NCI-H2081 (cell line): ENCODE measurements at places on chromosomes 6 and 20.

DNA sequence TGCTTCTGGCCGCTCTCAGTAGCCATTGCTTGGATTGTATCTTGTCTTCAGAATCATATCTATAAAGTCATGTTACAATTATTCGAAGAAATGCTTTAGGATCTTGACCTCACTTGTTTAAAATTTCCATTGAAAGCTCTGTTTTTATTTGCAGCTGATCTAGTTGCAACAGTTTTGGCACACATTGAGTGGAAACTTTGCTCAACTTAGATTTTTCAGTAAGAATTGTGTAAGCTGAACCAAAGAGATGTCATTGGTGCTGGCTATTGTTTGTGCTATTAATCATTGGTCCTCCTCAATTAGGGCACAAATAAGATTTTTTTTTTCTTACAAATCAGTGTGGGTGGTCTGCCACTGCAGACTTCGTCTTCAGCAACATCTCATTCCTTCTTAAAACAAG, 649.2 kb downstream of the MMUT start:
- no peak for DNase-seq

DNA sequence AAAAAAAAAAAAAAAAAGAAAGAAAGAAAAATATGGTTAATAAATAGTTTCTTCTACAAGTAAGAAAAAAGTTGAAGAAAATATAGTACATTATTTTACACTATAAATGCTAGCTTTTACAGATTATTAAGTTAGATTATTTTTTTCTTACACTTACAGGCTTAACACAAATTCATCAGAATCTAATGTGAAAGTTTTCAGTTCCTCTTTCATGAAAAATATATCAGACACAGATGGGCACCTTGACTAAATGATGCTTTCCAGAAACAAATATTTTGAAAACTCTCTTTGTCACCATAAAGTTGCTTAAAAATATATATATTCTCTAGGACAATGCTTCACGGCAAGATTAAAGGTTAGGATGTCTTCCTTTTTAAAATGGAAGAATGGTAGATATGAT, 321.8 kb upstream of the HSF2 start:
- DNase-seq: no peak

DNA sequence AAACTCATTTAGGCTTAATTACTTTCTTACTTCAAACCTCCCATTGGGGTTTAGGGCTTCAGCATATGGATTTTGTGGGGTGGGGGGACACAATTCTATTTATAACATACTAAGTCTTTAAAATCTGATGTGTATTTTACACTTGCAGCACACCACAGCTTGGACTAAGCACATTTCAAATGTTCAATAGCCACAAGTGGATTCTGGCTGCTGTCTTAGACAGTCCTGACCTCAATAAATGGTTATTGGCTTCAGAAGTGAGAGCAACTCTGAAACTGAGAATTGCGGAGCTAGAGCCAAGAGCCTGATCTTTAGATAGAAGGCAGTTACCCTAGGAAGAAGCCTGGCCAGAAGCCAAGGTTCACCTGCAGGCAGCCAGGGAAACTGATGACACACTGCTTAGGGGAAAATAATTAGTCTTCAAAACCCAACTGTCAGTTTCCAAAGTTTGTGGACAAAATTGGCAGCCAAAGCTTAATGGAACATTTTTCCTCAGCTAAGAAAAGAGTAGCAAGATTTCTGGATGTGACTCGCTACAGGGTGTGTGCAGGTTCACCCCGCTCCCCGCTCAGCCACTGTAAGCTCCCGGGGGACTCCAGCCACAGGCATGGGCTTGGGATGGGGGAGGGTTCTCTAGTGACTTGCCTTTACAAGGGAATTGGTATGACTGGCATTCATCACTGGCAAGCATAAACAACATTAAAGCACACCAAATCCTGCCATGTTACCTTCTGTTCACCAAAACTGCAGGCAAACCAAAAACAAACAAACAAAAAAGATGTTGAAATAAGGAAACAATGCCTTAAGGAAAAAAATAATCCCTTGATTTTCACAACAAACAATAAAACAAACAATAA, 219.8 kb downstream of the TFAP2A start:
- DNase-seq: no peak

- DNase-seq: peak; percentile 81
Measured at GRCh38 chr20:11777387-11778205, 140.1 kb upstream of the BTBD3 start.

GRCh38 chr6:170279426-170279825, 11.5 kb downstream of the DLL1 start:
- no peak for DNase-seq

GRCh38 chr6:106974336-106974998, at the start of gene CD24:
CD24 (minus strand) TSS chr6:106974729; CDS start chr6:106974646, 83 bp downstream.
- peak; percentile 65 for DNase-seq

DNA sequence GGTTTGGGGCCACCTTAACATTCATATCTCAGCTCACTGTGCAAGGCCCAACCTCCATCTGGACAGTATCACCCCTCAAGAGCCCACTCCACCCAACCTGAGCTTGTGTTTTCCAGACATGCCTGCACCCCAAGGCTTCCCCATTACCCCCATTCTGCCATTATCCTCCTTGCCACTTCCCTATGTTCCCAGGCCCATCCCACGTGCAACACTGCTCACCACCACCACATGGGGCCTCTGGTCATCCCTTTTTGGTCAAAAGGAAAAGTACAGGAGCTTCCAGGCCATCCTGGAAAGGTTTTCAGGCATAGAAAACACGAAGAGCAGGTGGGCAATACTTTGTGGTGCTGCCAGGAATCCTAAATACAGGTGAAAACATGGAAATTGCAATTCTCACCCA, 140.3 kb downstream of the SYNDIG1 start:
- DNase-seq: no peak

GRCh38 chr6:40484066-40484465, 103.1 kb downstream of the LRFN2 start:
- no peak for DNase-seq

- no peak for DNase-seq
Measured at GRCh38 chr6:17656092-17656491, 50.6 kb downstream of the NUP153 start.

GRCh38 chr6:117169781-117170281, 95.5 kb upstream of the VGLL2 start:
- DNase-seq: no peak

GRCh38 chr6:56652231-56652630, 9.5 kb upstream of the DST start:
- no peak for DNase-seq

DNA sequence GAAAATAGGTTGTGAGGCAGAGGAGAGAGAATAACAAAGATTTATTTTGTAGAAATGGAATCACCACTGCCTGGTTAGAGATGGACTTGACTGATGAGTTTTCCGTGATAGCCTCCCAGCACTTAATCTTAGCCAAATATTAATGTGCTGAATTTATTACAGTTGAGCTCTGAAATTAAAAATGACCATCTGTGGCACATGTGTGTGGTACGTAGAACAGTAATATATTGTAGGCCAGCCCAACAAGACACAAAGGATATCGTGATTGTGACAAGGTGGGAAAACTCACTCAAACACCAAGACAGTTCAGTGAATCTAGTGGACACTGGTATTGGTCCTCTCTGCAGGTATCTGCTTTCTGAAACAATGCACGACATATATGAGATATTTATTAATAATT, 119.4 kb downstream of the HAO1 start:
- no peak for DNase-seq

DNA sequence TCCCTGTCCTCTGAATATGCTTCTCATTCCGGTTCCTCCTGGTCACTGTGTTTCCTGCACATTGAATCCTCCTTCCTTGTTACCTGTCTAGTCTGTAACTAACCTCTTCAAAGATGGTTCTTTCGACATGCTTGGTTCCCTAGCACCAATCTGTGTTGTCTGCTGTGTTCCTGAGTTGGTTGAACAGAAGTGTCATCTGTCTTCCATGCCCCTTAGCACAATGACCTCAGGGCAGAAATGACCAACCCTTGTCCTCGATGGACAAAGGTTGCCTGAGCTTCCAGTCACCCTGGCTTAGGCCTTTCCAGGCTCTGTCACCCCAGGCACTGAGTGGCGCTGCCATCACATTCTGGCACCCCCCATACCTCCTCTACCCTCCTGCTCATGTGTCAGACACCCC, 266.8 kb upstream of the RIN2 start:
- DNase-seq: no peak

- no peak for DNase-seq
Measured at GRCh38 chr20:5757949-5758348, 7.7 kb downstream of the SHLD1 start.

DNA sequence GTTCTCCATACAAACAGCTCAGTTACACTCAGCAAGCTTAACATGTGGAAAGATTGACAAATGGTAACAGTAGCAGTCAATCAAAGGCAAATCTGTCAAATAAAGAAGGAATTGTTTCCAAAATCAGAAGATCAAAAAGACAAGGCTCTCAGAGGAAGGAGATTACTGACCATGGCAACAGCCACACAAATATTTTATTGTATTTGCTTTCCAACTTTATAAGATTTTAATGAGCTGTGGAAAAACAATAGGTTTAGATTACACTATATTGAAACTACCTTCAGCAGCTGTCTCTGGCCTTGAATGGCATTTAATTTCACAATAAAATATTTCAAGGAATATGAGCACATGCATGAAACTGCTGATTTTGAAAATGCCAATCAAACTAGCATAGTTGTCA, 1143.9 kb upstream of the GJE1 start:
- DNase-seq: no peak

GRCh38 chr6:12324099-12324498, 33.9 kb downstream of the EDN1 start:
- no peak for DNase-seq

DNA sequence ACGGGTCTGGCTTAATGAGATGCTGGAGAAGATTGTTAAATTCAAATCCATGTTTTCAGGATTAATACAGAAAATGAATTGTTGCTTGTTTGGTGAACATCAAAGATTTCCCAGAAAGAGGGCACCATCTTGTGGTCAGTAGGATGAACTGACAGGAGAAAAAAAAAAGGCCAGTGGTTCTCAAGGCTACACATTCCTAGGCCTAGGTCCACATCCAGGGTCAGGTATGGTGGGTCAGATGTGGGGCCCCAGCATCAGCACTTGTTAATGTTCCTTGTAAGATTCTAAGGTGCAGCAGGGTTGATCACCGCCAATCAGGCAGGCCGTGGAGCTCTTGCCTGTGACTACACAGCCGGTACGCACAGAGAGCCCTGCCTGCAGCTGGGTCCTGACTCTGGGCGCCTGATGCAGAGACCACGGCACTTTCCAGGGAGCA, 34.0 kb upstream of the FOXO3 start:
- peak; percentile 2 for DNase-seq

GRCh38 chr6:136319732-136320131, 30.1 kb upstream of the BCLAF1 start:
- no peak for DNase-seq

DNA sequence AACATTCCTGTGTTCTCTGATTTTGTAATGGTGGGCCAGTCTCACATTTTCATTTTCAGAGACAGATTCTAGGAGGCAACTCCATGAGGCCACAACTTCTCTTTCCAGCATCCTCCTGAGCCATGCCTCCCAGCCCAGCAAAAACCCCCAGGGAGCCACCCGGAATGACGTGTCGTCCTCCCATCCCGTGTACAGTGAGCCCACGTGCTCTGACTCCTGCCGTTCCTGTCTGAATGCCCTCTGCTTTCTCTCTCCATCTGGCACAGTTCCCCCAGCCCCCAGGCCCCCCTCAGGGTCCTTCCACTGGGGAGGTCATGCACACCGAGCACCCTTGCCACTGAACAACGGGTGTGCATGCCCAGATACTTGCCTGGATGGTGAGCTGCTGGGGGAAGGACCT, 38.0 kb downstream of the C20orf203 start:
- no peak for DNase-seq

DNA sequence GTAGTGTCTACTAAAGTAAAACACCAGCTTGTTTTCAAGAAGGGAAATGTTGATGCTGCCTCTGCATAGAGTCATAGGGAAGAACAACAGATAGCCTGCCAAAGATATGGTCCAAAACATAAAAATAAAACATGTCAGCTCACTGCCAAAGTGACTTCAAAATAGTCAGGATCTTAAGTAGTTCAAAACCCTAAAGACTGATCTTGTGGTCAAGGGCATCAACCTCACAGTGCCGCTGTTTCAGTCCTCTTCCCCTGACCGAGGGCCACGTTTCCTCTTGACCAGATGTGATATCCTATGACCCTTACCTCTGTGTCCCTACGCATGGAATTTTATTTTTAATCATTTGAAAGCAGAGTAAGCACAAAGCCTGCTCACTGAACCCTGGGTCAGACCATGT, 104.2 kb upstream of the CNKSR3 start:
- no peak for DNase-seq

DNA sequence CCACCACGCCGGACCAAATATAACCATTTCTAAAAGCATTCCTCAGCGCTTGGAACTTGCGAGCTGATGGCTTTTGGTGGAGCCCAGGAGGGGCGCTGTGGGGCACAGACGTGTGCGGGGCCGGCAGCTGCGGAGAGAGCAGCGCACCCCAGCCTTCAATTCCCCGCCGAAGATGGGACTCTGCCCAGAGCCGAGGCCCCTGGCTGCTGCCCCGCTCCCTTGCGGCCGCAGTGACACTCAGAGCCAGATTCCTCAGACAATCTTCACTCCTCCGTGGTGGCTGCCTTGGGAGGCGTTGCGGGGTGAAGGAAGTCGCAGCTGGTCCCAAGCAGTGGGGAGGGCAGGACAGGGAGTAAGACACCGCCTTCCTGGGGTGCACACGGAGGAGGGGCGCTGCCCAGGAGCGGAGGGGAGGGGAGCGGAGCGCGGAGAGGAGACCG, 87.7 kb downstream of the TMEM242 start:
- DNase-seq: no peak

DNA sequence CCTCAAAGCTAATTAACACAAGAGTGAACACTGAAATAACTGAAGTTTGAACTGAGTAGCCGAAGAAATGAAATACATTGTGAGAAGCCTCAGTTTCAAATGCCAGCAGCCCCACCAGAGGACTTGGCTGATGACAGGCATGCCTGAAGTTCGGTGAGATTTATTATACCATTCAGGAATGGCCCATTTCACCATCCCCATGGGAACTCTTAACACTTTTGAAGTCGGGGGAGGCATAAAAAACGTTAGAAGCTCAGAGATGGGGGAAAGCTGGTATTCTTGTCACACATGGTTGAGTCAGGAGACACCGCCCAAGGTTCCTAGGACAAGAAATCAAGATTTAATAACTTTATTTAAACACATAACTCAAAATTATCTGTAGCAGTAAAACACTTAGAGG, 17.6 kb upstream of the SLC22A3 start:
- DNase-seq: no peak

GRCh38 chr6:43796903-43797890, 27.2 kb downstream of the VEGFA start:
- DNase-seq: no peak

GRCh38 chr6:165987483-165988301, 180.0 kb downstream of the TBXT start:
- DNase-seq: no peak

- no peak for DNase-seq
Measured at GRCh38 chr20:61927826-61928541, 137.7 kb downstream of the TAF4 start.

GRCh38 chr6:53041356-53041755, 23.8 kb upstream of the FBXO9 start:
- no peak for DNase-seq

DNA sequence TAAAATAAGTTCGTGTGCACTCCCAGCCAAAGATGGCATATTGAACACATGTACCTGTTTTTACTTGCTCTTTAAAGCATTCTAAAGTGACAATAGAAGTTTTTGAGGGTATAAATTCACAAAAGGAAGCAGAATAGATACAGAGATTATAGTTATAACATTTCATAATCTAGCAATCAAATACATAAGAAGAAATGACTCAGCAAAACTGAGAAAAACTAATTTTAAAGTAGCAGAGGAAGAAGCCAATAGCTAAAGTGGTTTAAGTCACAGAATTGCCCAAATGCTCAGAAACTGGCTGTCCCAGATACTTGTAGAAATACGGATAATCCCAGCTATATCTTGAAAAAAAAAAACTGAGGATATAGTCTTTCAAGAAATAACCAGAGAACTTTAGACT, 49.2 kb upstream of the TBC1D32 start:
- no peak for DNase-seq
